ENCODE measurements at places on chromosomes 12 and 14.

- no peak for DNase-seq
Measured at GRCh38 chr14:33754261-33754660, 196.6 kb downstream of the EGLN3 start.

DNA sequence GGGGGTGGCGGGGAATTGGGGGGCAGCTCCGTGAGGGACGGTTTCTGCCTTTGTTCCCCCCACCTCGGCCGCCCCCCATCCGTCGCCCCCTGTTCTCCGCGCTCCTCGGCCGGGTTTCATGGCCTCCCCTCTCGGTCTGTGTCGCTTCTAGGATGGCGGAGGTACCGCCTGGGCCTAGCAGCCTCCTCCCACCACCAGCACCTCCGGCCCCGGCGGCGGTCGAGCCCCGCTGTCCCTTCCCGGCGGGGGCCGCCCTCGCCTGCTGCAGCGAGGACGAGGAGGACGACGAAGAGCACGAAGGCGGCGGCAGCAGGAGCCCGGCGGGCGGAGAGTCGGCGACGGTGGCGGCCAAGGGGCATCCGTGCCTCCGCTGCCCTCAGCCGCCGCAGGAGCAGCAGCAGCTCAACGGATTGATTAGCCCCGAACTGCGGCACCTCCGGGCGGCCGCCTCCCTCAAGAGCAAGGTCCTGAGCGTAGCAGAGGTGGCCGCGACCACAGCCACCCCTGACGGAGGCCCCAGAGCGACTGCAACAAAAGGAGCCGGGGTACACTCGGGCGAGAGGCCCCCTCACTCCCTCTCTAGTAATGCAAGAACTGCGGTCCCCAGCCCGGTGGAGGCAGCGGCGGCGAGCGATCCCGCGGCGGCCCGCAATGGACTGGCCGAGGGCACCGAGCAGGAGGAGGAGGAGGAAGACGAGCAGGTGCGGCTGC lies 575 bp downstream of the NAA30 start:
- peak; percentile 71 for DNase-seq

DNA sequence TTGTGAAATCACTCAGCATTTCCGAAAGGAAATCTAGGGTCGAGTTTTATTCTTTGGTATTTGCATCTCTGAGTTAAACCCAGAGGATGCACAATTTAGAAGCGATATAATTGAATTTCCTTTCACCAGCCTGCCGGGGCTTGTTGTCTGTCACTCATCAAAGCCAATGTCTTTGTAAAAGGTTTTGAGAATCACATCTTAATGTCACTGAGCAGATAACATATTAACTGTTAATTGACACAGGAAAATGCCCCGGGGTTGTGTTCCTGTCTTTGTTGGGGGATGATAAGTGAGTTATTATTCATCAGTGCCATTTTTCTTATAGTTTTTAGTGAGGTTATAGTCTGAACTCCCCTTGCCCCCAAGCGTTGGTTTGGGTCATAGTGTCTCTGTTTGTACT lies 73.4 kb downstream of the DUSP6 start:
- DNase-seq: no peak

DNA sequence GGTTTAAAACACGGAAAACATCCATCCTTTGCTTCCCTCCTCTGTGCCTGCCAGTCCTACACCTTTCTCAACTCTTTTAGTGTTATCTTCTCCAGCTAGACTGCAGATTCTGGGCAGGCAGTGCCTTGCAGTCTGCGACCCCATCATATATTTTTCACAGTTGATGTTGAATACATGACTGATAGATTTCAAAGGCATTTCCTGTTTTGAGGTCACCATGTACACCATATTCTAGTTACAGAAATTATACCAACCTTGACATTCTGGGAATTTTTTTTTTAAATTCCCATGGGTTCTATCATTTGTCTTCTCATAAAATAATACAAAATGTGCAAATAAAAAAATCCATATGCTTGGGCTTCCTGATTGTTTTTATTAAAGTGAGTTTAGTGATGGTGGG lies 16.6 kb downstream of the SOCS2 start:
- DNase-seq: no peak

DNA sequence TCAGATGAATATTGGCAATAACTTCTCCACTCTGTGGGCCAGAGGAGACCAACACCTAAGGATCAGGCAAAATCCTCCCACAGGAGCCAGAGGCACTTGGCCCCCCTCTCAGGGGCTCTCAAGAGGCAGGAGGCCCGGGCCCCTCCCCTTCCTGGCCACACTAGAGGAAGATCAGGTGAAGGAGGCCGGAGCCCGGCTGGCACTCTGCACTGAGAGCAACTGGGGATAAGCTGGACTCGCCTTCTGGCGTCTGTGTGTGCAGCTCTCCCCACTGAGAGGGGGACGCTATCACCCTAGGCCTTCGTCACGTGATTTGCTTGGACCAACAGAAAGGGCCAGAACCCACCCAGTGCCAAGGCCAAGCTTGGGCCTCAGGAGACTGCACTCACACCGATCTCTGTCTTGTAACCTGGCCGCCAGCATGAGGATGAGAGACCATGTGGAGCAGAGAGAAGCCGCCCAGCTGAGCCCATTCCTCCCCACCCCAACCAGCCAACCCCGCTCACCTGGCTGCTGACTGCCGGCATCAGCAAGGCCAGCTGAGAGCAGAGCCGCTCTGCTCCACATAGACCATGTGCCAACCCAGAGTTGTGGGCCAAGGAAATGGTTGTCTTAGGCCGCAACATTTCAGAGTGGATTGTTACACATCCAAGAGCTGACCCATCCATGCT lies 64.0 kb downstream of the NOC4L start:
- no peak for DNase-seq

- DNase-seq: no peak
Measured at GRCh38 chr12:44592626-44593025, 283.5 kb downstream of the NELL2 start.

DNA sequence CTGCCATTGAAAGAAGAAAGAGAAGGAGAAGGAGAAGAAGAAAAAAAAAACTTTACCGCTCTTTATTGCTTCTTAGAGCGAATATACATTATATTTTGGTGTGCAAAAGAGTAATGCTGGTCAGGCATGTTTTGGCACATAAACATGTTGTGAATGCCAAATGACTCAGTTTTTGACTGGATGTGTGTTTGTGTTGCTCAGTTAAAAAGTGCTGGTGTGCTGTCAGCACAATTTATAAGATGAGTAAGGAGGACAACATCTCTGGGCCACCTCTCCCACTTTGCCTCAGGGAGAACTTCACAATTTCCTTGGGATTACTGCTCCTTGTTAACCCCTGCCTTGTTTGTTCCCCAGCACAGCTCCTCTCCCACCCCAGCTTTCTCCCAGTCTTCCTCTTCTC lies 584.8 kb downstream of the ETNK1 start:
- DNase-seq: no peak

DNA sequence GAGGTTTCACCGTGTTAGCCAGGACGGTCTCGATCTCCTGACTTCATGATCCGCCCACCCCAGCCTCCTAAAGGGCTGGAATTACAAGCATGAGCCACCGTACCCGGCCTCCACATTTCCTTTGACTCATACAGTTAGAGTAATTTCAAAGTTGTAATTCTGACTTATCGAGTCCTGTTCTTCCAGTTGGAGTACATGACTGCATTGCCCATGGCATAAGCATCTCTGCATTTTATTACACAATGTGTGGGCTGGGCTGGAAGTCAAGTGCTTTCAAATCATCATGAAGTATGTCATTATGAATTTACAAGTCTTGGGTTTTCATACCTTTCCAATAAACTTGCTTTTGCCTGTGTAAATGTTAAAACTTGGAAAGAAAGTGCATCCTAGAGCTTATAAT lies 1295.7 kb upstream of the FLRT2 start:
- no peak for DNase-seq

GRCh38 chr12:63912651-63913050 lies 68.2 kb downstream of the SRGAP1 start:
- DNase-seq: no peak

DNA sequence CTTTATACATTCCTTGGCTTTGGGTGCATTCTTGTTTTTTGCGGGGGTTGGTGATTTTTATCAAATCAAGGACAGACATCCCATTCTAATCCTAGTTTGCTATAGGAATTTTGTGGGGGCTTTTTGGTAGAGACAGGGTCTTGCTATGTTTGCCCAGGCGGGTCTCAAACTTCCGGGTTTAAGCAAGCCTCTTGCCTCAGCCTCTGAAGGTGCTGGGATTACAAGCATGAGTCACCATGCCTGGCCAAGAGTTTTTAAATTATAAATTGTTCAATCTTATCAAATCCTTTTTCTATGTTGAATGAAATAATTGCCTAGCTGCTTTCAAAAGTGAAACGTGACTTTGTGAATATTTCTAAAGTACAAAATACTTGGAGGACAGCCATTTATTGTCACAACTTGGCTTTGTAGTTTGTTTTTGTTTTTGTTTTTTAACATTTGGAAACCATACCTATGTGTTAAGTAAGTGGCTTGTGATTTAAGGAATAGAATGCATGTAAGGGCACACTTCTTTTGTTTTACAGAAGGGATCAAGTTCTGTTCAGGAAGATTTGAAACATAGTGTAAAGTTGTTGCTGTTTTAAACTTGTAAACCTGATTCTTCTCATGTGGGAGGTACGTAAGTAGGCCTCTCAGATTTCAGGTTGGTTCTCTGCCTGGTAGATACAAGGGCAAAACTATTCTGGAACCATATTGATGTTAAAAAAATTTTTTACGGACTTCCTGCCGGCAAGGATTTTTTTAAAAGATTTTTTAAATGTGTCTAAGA lies 13.4 kb downstream of the MARK3 start:
- no peak for DNase-seq

- DNase-seq: no peak
Measured at GRCh38 chr14:35504260-35504659, 29.7 kb upstream of the INSM2 start.

- no peak for DNase-seq
Measured at GRCh38 chr12:115964626-115965025, 312.9 kb downstream of the MED13L start.

GRCh38 chr14:70043001-70043400 lies 145.8 kb downstream of the SLC8A3 start:
- DNase-seq: no peak

- no peak for DNase-seq
Measured at GRCh38 chr12:120264904-120265472, 542 bp downstream of the PXN start.

DNA sequence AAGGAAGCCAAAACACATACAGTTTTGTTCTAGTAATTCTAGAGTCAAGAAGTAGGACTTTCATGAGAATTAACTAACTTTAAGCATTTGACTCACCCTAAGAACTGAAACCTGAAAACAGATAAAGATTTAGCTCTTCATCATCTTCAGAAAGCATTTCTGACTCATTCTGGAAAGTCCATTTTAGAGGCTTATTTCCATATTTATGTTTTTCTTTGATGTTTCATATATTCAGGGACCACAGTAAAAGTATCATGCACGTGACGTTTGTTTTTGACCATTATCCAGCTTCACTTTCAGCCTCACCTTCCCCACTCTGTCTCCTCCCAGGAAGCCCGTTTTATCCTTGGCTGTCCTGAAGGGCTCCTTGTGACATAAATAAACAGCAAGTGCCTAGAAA lies 79.2 kb downstream of the MDGA2 start:
- no peak for DNase-seq

- DNase-seq: peak; percentile 67
Measured at GRCh38 chr12:57632958-57633840, at the start of gene B4GALNT1. Gene B4GALNT1 (minus strand): TSS chr12:57633201. CDS start chr12:57632132, 1,069 bp downstream.

- DNase-seq: no peak
Measured at GRCh38 chr14:49545071-49545470, 41.1 kb downstream of the RPS29 start.

GRCh38 chr14:61101803-61102548 lies 120.9 kb downstream of the SLC38A6 start:
- DNase-seq: no peak

DNA sequence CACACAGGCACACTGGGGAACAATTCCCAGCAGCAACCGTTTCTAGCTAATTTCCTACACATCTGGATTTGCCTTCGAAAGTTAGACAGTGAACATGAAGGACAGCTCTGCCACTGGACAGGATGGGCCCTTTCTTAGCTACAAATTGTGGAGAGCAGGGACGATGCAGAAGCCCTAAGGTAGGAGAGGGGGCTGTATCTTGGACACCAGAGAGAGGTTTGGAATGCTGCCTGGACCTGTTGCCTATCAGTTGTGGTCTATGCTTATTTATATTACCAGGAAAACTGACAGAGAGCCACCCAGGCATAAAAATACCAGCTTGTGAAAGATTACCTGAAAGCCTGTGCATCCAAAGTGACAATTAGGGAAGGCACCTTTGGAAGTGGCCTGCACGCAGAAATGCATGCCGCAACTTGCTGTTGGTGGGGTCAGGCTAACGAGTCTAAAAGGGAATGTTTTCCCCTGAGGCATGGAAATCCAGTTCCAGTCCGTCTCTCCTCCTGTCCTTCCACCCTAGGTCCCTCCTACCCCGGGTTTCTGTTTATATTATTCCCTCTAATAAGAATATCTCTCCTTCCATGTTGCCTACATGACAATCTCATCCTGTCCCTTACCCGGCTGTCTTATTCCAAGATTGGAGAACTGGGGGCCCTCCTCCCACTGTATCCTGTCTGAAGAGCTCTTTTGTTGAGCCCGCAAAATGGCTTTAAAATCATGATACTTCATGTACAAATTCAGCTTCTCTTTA lies 60.2 kb downstream of the MDM2 start:
- DNase-seq: no peak

- DNase-seq: no peak
Measured at GRCh38 chr14:106837870-106838269, 1311.5 kb downstream of the TMEM121 start.

- DNase-seq: peak; percentile 11
Measured at GRCh38 chr12:8860165-8860961, 37.9 kb downstream of the A2ML1 start.

DNA sequence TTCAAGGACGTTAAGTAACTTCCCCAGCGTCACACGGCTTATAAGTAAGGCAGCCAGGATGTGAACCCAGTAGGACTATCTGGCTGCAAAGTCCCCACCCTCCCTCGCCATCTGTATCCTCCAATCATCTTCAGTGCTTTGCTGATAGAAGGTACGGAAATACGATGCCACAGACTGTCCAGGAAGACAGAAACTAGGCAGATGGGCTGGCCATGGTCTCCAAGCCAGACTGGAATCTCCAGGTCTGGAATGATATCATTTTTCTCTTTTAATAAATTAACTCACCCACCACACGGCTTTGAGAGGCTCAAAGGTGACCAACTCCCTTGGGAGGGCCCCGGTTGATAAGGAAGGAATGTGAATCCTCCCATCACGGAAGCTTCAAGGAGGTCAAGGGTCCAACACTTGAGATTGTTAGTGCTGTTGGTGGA lies 16.3 kb upstream of the BDKRB1 start:
- DNase-seq: no peak

- no peak for DNase-seq
Measured at GRCh38 chr12:32270818-32271710, 128.3 kb upstream of the FGD4 start.

DNA sequence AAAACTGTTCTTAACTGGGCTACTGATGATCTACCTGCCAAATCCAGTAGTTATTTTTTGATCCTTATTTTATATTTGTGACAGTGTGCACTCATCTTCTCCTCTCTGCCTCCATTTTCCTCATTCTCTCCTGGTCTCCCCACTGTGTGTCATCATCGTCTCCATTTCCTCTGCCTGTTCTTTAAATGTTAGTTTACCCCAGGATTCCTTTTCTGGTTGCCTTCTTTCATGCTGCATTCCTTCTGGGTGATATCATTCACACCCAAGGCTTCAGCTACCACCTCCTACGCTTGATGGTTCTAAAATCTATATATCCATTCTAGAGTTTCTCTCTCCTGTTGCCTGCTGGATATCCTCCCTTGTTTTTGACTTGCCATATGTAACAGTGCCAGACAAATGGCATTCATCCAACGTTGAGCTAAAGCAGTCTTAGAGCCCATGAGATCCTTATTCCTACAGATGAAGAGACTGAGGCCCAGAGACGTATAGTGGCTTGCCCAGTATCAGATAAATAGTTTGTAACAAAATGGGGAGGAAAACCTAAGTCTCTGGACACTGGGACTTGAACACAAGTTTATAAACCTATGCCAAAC lies 109.5 kb downstream of the DIP2B start:
- no peak for DNase-seq

GRCh38 chr12:71684081-71684480 lies 1.8 kb upstream of the TMEM19 start:
- no peak for DNase-seq
